Stimulated activated CD4-positive, alpha-beta T cell treated with anti-CD3 and anti-CD28 coated beads, Interleukin-15, amount 100 ng/mL, for 1 hour (primary cell): ENCODE measurements at places on chromosomes 13 and 19.

- no peak for DNase-seq
Observed at GRCh38 chr19:45922281-45922680, 7.7 kb upstream of the NANOS2 start.

- no peak for DNase-seq
Observed at GRCh38 chr13:32259116-32259515, 56.0 kb downstream of the ZAR1L start.

DNA sequence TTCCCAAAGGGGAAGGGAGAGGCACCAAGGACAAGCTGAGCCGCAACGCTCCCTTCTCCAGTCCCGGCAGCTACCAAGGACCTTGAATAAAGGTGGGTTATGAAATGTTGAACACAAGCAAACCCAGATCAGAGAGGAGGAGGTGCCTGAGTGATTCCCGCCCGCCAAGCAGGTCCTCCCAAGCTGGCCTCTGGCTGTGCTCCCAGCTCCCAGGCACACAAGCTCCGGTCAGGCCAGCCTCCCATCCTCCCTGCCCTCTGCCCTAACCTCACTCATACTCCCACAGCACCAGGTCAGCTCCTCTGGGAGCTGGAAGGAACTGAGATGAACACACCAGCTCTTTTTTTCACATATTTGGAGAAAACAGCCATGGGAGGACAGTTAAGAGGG is 3.7 kb downstream of the NAPA start:
- DNase-seq: no peak

DNA sequence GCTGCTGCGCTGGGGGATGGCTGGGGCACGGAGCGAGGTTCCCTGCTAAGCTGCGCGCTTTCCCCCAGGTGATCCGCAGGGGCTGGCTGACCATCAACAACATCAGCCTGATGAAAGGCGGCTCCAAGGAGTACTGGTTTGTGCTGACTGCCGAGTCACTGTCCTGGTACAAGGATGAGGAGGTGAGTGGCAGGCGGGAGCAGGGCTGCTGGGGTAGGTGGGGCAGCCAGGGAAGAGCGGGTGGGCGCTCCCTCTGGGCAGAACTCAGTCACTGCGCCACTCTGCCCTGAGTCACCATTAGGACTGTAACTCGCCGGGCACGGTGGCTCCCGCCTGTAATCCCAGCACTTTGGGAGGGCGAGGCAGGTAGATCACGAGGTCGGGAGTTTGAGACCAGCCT is 23.8 kb downstream of the TMED1 start:
- no peak for DNase-seq

GRCh38 chr19:41947091-41947490 is 12.0 kb downstream of the RABAC1 start:
- DNase-seq: no peak

GRCh38 chr13:76638882-76639281 is 247.3 kb downstream of the KCTD12 start:
- DNase-seq: no peak

- no peak for DNase-seq
Observed at GRCh38 chr13:94201022-94201421, 278.5 kb downstream of the DCT start.

DNA sequence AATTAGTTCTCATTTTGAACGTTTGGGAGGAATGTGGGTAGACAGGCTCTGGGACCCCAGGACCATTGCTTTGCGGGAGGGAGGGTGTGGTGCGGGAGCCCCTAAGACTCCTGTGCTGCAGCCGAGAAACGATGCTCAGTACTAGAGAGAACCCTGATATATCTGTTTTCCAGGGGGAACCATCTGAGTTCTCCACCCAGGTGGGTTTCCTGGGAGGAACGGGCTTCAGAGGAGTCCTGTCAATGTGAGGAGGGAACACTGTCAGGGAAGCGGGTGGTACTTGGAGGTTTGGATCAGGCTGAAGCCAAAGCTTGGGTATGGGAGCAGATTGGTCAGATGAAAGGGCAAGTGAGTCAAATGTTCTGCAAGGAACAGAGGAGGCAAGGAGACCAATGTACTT is 358.0 kb downstream of the FGF9 start:
- no peak for DNase-seq

GRCh38 chr13:51063909-51064308 is 47.2 kb downstream of the C13orf42 start:
- no peak for DNase-seq

GRCh38 chr13:67017276-67017675 is 212.9 kb downstream of the PCDH9 start:
- no peak for DNase-seq

DNA sequence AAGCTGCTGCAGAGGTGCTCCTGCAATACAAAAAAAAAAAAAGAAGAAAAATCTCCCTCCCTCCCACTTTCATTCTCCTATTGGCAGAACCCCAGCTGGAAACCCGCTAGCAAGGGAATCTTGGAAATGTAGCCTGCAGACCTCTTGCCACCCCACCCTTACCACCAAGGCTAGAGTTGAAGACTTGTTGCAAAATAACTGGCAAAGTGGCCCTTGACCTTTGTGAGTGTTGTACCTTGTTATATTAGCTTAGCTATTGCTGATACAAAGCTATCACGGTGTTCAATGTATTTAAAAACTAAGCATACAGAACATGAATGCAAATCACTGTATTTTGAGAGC is 57.5 kb upstream of the KCTD4 start:
- no peak for DNase-seq

GRCh38 chr19:14395262-14395661 is 14.0 kb downstream of the ADGRE5 start:
- DNase-seq: no peak

GRCh38 chr13:44382635-44383145 is 9.1 kb downstream of the SERP2 start:
- DNase-seq: no peak

DNA sequence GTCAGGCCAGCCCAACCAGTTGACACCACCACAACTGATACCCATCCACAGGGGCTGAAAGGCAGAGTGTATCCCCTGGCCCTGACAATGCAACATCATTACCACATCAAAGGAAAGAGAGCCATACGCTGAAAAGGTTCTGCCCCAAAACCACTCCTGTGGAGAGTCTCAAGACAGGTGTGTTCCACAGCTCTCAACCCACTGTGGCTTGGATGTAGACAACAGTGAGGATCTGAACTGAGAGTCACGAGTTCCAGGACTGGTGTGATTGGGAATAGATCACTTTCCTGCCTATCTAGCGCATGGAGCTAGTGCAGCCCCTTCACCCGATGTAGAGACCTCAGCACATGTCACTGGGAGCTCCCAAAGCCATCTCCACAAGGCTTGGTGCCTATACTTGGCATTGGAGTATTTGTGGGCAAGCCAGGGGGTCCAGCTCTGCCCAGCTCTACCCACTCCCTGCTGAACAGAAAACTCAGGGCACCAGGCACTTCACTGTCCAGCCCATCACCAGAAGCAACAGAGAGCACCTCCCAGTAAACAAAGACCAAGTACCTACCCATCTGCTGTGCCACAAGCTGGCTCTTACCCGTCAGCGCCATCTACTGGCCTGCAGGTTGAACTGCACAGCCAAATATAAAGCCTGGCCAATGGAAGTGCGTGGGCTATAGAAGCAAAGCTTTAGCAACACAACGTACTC is 579.5 kb downstream of the UQCRFS1 start:
- no peak for DNase-seq

DNA sequence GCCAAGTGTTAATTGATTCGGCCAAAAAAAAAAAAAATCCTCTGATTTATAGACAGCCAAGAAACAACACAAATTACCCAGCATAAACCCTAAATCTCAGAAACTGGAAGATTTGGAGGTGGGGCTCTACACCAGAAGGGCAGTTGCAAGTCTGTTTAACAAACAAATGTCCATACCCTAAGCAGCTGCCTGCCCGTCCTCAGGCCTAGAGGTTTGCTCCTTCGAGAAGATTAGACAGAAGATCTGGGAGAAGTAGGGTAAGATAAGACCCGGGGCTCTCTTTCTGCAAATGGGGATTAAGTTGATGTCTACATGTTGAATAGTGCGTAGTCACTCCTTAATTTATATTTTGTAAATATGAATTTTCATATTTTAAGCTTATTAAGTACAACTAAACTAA is 3.4 kb upstream of the N4BP2L1 start:
- no peak for DNase-seq

GRCh38 chr19:48755084-48755641 is at the start of gene FGF21:
Gene FGF21, plus strand, starts transcription at chr19:48755524. Its CDS starts 713 bp downstream, at chr19:48756237.
- DNase-seq: no peak

DNA sequence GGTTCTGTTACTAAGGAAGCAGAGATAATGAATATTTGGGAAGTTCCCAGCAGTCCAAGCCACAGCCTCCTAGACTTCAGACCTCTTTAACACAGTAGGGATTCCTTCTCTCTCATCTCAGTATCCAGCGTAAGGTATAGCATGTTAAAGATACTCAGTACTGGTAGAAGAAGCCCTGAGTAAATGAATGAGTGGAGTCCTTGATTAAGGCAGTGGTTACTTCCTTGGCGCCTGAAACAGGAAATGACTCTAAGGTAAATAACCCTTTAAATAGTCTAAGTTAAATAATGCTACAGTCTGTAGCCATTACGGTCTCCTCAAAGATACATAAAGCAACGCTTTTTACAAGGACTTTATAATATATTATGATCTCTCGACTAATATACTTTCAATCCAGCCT is 650.8 kb upstream of the MIR17HG start:
- no peak for DNase-seq

- no peak for DNase-seq
Observed at GRCh38 chr13:81610644-81611043, 1269.7 kb upstream of the SPRY2 start.

GRCh38 chr19:1632462-1633268 is 19.8 kb downstream of the TCF3 start:
- no peak for DNase-seq

DNA sequence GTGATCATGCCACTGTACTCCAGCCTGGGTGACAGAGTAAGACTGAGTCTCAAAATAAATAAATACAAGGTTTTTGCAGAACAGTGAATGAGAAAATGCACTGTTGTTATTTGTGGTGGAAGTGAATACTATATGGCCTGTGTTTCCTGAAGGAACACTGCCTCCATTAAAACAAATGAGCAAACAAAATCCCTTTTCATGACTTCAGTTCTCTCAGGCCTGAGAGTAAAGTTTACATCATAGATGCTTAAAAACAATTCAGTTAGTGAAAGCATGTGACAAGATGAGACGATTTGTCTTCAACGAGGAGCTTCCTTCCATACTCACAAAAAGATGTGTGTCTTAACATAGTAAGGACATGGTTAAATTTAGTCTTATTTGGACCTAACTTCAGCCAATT is 14.4 kb downstream of the SPINT2 start:
- no peak for DNase-seq

GRCh38 chr13:25024175-25024574 is 71.8 kb upstream of the PABPC3 start:
- no peak for DNase-seq

DNA sequence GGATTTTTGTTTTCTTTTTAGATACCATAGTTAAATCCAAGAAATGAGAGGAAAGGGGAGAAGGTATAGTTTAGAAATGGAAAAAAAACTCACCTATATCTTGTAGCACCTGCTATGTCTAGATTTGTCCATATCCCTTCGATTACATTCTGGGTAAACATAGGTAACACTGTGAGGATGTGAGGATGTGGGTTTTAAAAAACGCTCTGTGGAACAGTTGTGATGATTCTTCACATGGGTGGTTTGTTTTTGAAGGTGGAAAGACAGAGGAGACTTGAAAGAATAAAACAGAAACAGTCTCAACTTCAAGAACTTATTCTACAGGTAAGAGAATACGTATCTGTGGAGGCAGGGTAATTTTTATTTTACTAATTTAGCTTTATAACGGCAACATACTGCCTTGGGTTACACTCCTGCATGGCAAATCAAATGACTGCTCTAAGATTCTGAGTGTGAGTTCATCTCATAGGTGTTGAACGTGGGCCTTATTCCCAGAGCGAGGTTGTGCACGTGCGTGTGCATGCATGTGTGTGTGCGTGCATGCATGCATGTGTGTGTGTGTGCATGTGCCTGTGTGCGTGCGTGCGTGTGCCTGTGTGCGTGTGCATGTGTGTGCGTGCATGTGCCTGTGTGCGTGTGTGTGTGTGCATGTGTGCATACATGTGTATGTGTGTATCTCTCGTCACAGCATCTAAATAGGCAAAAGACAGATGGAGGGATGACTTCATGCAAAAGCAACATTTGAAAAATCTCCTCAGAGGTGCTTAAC is 23.5 kb downstream of the ATP4B start:
- no peak for DNase-seq

GRCh38 chr13:111414341-111414740 is 93.9 kb downstream of the TEX29 start:
- no peak for DNase-seq

DNA sequence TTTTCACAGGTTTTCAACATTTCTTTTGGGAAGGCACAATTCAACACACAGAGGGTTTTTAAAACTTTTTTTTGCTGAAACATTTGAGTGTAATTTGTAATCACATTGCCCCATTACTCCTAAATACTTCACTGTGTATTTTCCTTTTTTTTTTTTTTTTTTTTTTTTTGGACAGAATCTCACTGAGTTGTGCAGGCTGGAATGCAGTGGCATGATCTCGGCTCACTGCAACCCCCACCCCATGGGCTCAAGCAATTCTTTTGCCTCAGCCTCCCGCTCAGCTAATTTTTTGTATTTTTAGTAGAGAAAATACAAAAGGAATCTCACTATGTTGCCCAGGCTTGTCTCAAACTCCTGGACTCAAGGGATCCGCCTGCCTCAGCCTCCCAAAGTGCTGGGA is 14.8 kb upstream of the DNAJC15 start:
- no peak for DNase-seq

GRCh38 chr13:73997964-73998363 is 136.2 kb downstream of the KLF12 start:
- no peak for DNase-seq

DNA sequence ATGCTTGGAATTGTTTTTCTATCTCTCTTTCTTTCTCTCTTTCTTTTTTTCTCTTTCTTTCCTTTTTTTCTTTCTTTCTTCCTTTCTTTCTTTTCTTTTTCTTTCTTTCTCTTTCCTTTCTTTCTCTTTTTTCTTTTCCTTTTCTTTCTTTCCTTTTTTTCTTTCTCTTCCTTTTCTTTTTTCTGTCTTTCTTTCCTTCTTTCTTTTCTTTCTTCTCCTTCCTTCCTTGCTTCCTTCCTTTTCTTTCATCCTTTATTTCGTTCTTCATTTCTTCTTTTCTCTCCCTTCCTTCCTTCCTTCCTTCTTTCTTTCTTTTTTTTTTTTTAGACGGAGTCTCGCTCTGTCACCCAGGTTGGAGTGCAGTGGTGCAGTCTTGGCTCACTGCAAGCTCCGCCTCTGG is 1.9 kb upstream of the MEX3D start:
- no peak for DNase-seq

- no peak for DNase-seq
Observed at GRCh38 chr19:41367848-41368301, 3.9 kb upstream of the B9D2 start.

DNA sequence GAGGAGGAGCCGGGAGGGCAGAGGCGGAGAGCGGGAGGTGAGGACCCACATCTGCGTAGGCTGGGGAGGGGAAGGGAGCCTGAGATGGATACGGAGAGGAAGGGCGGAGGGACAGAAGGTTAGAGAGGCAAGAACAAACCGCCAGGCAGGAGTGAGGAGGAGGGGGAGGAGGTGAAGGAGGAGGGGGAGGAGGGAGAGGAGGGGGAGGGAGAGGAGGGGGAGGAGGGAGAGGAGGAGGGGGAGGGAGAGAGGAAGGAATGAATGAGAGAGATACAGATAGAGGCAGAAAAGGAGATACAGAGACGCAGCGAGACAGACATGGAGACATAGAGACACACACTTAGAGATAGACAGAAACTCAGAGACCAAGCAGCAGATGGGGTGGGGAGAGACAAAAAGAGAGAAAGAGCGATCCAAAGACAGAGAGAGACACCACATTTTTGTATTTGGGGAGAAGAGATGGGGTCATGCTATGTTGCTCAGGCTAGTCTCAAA is 782 bp upstream of the CA11 start:
- no peak for DNase-seq

- no peak for DNase-seq
Observed at GRCh38 chr19:29083863-29084262, 129.1 kb downstream of the UQCRFS1 start.
